ENCODE measurements at places on chromosomes 6 and 20. TPM values are rescaled to one million over a fixed set of nuclear protein-coding genes. Genes with fewer than 3 reads are reported as not detected.

The FLRT3 gene
- 0.08 TPM for polyA plus RNA-seq

The CCN6 gene
- not detected for polyA plus RNA-seq

The FGD2 gene
- polyA plus RNA-seq: not detected

The SMOC2 gene
- polyA plus RNA-seq: not detected

The ANGPT4 gene
- not detected for polyA plus RNA-seq

The ALDH8A1 gene
- polyA plus RNA-seq: 0.41 TPM

DNA sequence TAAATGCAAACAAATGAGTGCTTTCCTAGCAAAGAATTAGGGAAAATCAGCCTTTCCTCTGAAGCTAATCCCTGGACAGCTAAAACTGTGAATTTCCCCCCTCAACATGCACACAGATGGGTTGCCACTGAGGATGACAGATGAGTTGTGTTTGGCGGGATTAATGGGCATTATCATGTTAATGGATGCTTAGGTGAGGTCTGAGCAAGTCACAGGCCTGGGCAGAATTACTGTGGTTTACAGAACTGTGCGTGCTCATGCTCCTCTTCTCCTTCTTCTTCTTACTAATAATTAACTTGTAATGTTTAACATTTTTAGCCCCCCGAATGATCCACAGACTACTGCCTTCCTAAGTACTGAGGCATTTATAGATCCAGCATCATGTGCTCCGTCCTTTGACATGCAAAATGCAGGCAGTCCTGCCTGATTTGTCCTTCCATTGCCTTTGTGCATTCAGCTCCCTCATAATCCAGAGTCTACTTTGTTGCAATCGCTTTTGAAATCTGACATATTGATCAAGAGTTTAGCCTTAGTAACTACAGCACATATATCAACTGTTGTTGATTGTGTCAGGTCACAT is 753.4 kb upstream of the MMS22L start:
- no peak for DNase-seq

DNA sequence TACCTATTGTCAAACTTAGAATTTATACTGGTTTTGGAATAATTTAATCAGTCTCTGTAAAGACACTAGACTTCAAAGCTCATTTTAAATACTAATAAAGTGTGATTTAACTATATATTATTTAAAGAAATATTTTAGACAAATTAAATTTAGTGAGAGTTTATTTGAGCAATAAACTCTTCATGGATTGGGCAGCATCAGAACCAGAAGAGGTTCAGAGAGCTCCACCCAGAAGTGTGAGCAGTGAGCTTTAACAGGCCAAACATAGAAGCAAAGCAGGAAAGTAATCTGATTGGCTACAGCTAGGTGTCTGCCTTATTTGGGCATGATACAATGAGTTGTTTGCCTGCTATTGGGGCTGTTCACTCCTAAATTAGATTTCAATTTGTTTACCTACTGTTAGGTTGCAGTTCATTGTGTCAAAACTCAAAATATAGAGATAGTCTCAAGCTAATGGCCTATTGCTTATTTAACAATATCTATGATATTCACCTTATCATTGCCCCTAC is 355.1 kb upstream of the RNF217 start:
- DNase-seq: no peak

DNA sequence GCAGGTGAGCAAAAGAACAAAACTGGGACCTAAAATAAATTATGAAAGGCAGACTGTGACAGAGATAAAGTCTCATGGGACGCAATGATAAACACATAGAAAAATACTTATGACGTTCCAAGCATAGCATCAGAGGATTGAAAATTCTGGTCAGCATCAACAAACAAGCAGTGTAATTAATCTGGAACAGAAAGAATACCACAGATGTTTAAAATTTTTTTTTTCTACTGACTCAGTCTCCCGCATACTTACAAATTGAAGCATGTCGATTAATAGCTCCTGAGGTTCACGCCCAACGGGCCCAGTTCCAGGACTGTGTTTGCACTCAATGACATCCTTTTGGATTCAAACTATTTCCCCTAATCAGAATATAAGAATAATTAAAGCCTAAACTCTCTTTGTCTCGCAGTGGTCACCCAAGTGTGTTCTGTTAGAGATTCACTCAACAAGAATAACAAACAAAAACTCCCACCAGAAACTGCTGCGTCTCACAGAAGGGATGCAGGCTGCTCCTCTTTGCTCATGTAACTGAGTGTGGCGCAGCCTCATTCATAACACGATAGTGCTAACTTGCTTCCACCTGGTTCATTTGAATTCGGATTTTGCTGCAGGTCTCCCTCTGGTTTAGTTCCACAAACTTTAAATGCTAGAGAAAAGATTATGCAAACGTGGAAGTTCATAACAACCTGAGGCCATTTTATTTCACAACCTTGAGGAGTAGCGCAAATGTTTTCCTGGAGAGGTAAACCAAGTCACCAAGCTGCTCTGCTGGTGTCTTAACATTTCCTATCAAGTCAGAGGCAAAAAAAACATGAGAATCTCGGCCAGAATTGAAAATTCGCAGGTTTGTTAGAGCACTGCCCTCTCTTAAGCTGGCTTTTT is 69.0 kb upstream of the CITED2 start:
- no peak for DNase-seq

DNA sequence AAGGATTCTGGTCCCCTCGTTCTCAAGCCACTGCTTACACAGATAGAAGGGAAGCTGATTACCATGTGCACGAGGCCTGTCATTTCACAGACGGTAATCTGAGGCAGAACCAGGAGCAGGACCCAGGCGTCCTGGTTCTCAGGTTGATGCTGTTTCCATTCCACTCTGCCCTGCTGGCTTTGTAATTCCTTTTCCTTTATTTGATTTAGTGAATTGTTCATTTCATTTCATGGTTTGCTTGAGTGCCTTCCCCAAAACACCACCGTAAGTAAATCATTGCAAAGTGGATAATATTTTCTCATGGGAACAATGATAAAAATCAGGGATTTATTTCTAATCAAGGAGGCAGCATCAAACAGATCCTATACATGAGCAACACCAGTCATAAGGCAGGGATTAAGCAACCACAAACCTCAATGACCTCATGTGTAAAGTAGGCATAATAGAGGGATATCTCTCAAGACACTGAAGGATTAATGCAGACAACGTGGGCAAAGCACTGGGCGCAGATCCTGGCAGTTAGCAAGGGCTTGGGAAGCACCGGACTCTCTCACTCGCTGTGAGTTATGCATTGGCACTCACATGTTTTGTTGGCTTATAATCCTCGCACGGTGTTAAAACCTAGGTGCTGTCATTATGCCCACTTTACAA is 229.5 kb upstream of the FOXQ1 start:
- no peak for DNase-seq

DNA sequence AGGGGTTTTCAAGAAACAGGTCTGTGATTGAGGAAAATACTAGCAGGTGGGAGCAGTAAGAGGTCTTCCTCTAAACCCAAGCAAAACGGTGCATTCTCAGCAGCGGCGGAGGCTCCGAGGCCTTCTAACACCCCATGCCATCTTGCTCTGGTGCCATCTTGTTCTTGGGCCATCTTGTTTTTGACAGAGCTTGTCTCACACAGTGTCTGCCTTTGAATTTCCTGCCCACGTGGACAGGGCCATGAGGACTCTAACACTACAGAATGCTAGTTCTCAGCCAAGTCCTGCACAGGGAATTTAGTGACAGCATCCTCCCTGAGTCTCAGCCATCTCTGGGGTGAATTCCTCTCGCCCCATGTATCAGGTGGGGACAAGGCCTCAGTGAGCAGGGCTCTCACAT is 76.4 kb downstream of the PSMG4 start:
- no peak for DNase-seq

- no peak for DNase-seq
Measured at GRCh38 chr6:165969184-165969583, 198.5 kb downstream of the TBXT start.

GRCh38 chr20:36036688-36037087 is 68.3 kb downstream of the CNBD2 start:
- DNase-seq: no peak

DNA sequence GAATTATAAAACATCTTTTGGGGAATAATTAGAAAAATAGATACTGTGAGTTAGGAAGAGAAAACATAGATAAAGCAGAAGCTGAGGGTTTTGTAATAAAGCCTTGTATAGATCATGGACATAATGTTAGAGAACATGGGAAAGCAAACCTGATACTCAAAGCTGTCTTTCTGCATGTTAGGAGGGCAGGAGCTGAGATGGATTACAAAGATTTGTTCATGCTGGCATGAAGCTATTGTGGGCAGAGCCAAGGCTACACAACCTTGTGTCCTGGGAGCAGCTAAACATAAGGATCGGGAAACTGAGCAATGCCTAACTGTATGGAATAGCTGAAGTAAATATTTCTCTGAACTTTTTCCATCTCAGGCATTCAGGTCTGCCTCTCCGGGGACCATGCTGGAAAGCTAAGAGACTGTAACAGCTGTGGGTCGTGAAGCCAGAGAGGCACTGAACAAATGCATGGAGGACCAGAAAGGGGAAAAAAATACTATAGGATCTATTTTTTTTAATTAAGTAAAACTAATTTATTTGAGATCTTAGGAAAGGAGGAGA is 28.2 kb upstream of the CNKSR3 start:
- DNase-seq: no peak

- DNase-seq: no peak
Measured at GRCh38 chr20:30816182-30816645, 441.2 kb upstream of the DEFB115 start.
